Amniotic epithelial cell (primary cell): ENCODE measurements at places on chromosomes 2 and 18.
A peak's percentile ranks its signal among the peaks of the same experiment; 100 is the strongest.

DNA sequence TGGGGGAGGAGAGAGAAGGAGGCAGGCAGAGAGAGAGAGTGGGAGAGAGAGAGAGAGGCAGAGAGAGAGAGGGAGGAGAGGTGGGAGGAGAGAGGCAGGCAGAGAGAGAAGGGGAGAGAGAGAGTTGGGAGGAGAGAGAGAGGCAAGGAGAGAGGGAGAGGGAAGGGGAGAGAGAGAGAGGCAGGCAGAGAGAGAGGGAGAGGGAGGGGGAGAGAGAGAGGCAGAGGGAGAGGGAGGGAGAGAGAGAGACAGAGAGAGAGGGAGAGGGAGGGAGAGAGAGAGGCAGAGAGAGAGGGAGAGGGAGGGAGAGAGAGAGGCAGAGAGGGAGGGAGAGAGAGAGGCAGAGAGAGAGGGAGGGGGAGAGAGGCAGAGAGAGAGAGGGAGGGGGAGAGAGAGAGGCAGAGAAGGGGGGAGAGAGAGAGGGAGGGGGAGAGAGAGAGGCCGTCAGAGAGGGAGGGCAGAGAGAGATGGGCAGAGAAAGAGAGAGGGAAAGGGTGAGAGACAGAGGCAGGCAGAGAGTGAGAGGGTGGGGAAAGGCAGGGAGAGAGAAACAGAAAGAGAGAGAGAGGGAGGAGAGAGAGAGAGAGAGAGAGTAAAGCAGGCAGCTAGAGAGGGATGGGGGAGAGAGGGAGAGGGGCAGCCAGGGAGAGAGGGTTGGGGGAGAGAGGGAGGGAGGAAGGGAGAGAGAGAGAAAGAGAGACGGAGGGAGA, 122.2 kb upstream of the PXDN start:
- no peak for DNase-seq

- peak; percentile 62 for DNase-seq
These were observed 55.5 kb downstream of the SEPTIN10 start for GRCh38 chr2:109558076-109558882.

GRCh38 chr2:216830346-216830745, 29.5 kb downstream of the TNP1 start:
- no peak for DNase-seq

DNA sequence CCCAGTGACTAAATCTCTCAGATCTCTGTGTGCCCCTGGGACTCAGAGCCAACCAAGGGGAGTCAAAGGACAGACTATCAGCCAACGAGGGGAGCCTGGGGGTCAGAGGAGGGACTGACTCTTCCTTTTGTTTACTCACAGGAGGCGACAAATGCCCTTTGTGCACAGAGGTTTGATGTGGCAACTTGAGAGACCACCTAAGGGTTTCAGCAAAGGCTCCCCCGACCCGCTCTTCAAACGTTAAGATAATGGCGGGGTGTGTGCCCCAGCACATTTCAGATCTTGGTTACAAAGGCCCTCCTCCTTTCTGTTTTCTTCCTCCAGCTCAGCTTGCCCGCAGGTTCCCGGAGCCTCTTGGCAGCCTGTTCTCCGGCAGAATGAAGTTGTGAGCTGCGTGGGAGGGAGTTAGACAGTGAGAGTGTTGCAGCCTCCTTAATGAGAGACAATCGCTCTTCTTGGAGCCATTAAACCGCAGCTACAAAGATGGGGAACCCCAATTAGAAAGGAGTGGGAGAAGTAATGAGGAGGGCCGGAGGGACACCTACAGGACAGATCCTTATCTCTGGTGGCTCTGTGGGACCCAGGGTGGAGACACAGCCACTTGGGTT, 76.2 kb downstream of the KIAA2012 start:
- peak; percentile 90 for DNase-seq

DNA sequence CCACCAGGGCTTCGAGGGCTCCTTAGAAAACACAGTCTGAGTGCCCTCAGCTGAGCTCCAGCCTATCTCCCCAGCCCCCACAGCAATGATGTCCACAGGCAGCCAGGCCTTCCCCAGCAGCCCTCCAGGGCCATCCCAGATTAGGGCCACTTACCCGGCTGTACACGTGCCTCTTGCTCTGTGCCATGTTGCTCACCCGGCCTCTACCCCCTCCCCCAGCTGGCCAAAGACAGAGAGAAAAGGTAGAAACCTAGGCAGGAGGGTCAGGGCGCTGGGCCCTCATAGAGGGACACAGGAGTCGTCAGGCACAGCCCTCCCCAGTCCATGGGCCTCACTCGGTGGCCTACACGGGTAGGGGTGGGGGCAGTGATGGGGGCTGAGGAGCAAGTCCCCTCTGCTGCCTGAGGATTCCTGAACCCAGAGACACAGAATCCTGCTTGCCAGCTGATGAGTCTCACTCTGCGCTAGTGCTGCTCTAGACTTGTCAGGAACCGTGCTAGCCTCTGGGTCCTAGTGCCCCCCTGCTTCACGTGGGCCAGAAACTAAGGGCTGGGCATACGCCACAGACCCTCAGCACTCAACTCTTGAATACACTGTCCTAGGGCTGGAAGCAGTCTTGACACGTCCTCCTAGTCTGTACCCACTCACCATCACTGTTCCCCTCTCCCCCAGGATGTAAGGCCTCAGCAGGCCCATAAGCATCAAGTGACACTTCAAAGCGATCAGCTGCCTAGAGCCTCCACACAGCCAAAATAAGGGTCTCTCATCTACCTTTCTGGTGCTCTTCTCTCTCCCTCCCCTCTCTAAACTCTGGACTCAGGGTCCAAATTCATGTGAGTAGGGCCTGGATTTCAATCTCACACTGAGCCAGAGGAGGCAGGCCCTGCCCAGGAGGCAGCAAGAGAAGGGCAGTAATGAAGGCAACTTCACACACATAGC, at the start of gene DCTN1:
Gene DCTN1, minus strand, starts transcription at position 461 of the 939 bp plus-strand sequence. Its CDS starts 274 bp downstream, at position 187.
- peak; percentile 70 for DNase-seq

DNA sequence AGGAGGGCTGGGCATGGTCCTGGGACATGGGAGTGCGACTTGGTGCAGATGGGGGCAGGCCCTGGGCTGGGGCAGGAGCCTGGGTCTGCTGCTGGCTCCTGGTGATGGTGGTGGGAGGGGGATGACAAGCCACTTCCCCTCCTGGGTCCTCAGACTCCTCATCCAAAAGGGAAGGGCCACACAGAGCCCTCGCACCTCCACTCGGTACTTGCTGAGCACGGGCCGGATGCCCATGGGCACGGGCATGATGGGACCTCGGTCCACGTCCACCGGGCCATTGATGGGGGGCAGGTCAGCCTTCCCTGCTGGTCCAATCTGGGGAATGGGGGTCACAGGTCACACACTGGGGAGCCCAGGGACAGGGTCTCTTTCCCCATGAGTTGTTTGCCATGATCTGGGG, 4.1 kb downstream of the OTOF start:
- no peak for DNase-seq

- no peak for DNase-seq
These were observed 170.6 kb downstream of the METTL4 start for GRCh38 chr18:2400701-2401196.

DNA sequence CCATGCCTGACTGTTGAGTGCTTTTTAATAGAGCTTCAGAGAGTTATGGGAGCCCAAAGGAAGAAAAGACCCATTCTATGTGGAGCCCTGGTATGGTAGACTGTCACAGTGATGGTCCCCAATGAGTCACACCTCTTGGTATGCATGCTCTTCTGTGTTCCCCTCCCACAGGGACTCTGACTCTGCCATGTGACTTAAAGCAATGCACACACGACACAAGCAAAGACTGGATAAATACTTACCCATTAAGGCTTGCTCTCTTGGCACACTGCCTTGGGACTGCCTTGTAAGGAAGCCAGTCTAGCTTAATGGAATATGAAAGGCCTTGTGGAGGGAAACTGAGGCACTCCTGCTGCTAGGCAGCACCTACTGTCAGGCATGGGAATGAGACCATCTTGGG, 16.7 kb upstream of the DTNB start:
- no peak for DNase-seq

DNA sequence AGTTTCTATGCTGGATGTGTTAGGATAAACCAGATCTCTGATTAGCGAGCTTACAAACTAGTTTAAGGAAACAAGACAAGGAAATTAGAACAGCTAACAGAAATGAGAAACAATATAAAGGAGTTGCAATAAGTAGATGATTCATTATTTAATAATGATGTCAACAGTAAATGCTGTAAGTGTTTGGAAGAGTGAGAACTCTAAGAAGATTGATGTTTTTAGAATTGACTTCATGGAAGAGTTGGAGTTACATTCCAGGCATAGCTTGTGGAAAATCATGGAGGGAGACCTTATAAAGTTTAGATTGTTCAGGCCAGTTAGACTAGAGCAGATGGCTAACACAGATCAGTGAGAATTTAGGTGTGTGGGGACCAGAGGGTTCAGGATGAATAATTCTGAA, 32.6 kb downstream of the PPP1R1C start:
- peak; percentile 48 for DNase-seq

DNA sequence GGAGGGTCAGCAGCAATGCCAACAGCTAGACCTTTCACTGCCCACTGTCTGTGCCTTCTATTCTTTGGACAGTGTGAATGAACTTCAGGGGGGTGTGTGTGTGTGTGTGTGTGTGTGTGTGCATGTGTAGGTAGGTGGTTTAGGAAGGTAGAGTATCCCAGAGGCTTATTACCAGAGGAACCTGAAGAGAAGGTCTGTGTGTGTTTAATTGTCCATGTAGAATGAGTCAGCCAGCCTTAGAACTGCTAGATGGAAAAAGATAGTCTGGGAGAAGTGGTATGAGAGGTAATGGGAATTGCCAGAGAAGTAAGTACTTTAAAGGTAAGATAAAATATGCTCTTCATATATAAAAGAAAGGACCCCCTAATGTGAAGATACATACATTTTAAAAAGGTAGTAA, 522.2 kb downstream of the PIK3C3 start:
- no peak for DNase-seq

- no peak for DNase-seq
These were observed 8.3 kb upstream of the ARHGEF4 start for GRCh38 chr2:130828461-130828860.

GRCh38 chr2:15758848-15759247, 167.2 kb downstream of the DDX1 start:
- no peak for DNase-seq

- DNase-seq, result no peak
These were observed 7.5 kb downstream of the SLC39A10 start for GRCh38 chr2:195664528-195664927.

GRCh38 chr2:241877989-241878970, 8.8 kb downstream of the RTP5 start:
- peak; percentile 57 for DNase-seq

DNA sequence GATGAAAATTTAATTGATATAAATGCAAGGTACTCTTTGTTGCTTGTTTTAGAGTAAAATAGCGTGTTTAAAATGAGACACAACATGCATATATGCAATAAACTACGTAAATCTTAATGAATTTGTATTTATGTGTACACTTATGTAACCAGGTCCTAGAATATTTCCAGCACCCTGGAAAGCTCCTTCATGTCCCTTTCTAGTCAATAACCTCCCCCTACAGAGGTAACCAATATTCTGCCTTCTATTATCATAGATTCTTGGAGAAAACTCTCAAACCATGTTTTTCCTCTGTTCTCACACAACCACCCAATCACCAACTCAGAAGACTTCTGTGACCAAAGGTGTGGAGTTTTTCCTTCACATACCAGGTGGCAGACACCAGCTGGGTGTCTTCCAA, 79.6 kb upstream of the THUMPD2 start:
- DNase-seq, result peak; percentile 9

- peak; percentile 88 for DNase-seq
These were observed 47.5 kb downstream of the ZFP36L2 start for GRCh38 chr2:43178602-43179542.

DNA sequence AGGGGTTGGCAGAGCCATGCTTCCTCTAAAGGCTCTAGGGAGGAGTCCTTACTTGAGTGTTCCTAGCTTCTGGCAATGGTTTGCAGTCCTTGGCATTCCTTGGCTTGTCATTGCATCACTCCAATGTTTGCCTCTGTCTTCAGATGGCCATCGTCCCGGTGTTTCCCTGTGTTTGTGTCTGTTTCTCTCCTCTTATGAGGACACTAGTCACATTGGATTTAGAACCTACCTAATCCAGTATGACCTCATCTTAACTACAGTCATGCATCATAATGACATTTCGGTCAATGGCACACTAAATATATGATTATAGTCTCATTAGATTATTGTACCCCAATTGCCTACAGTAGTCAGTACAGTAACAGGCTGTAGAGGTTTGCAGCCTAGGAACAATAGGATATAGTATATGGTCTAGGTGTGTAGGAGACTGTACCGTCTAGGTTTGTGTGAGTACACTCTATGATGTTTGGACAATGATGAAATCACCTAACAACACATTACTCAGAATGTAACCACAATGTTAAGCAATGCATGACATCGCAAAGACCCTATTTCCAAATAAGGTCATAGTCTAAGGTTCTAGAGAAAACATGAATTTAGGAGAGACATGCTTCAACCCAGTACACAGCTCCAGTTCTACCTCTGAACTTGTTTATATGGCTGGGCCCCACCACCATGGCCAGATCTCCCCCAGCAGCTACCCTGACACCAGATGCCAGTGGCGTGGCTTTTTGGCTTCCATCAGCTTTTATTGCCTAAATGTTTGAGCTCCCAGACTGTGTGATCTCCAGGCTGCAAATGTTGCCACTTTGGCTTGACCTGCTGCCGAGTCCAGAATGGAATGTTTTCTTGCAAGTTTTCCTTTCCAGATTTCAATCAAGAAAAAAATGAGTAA, 22.1 kb downstream of the SRD5A2 start:
- peak; percentile 85 for DNase-seq

DNA sequence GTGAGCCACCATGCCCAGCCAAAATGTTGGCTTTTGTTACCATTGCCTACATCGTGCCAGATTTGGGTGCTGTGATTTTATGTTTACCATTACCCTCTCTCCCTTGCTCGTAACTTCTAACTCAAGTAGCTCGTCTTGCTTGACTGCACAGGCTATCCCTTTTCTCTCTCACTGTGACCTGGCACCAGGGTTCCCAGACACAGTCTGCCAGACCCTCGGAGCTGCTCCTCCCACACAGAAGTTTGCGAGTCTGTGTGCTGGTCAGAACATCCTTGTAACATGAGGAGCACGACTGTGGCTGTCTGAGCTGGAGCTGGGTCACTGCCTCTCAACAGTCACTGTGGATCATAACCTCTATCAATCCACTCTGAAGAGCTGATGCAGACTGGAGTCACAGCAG, 152.5 kb upstream of the ACKR3 start:
- DNase-seq, result no peak

GRCh38 chr2:7430869-7431641, 513.8 kb downstream of the RNF144A start:
- no peak for DNase-seq

DNA sequence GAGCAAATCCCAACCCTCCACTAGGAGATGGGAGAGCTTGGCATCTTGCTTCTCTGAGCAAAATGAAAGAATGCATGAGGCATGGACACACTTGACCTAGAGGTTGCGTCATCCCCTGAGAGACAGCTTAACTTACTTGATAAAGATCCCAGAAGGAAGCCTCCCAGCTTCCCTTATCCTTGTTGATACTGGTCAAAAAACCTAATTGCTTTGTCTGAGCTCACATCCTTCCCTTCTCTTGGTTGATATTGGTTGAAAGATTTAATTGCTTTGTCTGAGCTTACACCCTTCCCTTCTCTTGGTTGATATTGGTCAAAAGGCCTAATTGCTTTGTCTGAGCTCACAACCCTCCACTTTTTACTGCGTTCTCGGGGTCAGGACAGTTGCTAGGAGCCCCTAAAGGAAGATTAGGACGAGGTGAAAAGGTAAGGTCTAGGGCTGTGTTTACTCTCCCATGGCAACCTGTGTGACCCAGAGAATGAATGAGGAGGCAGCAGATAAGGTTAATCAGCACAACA, 12.2 kb upstream of the BOD1L2 start:
- DNase-seq, result no peak

GRCh38 chr2:45872211-45872610, 220.7 kb downstream of the PRKCE start:
- DNase-seq, result peak; percentile 79
